ENCODE measurements at places on chromosomes 7 and 10.

DNA sequence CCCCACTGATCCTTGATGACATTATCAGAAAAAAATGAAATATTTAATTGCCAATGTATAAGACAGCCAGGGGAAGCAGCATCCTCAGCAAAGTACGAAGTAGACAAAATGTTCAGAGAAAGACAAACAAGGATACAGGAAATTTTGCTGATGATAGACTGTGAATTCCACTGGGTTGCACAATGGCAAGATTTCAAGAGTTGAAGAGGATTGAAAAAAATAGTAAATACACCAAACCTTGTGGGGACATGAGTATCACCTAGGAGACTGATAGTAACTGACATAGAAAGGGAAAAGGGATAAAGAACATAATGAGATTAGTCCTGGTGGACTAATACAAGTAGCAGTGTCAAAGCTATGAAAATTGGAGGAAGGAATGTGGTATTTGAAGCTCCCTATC is 16.5 kb downstream of the CNOT4 start:
- no peak for DNase-seq

- no peak for DNase-seq
Measured at GRCh38 chr7:90222811-90223725, 11.5 kb downstream of the STEAP2 start.

GRCh38 chr10:44757551-44758205 is 153.5 kb upstream of the TMEM72 start:
- no peak for DNase-seq

DNA sequence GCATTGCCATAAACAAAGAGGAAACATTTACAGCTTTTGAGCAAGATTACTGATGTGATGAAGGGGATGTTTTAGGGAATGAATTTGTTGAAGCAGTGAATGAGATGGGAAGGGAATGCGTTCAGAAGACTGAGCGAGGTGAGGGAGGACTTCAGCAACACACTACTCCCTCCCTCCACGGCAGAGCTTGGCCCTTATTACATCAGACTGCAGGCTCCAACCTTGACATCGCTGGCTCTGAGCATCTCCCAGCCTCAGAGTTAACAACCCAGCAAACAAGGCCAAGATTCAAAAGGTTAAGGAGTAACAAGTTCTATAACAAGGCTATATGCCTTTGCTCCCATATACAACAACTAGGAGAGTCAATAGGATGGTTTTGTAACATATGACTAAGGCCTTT is 164.4 kb downstream of the ELMO1 start:
- DNase-seq: no peak

Data from left renal pelvis (tissue), 4 donors.